ENCODE measurements at places on chromosomes 3 and 15.

DNA sequence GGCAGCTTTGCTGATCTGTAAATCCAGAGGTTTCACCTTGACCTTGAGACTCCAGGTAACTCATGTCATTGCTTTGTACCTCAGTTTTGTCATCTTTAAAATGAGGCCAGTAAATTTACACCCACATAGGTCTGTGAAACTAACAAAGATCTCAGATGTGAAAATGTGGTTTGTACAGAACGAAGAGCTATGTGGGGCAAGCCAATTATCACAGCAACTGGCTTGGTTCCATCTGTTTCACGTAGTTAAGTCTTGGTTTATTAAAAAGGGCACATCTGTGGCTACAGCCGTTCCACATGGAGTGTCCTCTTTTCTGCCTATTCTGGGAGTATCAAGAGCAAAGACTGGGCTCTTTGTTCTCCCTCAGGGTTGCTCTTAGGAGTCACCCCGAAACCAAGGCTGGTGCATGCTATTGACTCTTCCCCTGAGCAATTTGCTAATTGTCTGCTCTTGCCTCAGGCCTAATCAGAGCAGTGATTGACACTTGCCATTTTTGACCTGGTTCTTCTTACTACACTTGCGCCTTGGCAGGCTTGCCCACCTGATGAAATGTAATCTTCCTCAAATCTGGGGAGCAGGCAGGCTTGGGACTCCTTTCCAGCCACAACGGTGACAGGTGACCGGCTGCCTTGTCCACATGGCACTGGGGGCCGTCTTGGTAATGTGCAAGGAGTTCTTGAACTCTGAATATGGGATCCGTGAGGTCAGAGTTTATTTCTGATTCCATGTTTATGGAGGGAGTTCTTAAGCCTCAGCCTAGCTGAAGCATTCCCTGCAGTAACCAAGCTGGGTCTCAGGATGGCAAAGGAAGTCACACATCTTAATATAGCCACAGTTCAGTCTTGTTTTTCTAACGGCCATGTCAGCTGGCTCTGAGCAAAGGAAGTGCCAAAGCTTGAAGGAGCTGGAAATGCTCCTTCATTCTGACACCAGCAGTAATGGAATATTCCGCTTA is 40.1 kb downstream of the EAF1 start:
- DNase-seq: no peak

- DNase-seq: no peak
These were observed 80.6 kb downstream of the MYLK start for GRCh38 chr3:123803521-123803920.

DNA sequence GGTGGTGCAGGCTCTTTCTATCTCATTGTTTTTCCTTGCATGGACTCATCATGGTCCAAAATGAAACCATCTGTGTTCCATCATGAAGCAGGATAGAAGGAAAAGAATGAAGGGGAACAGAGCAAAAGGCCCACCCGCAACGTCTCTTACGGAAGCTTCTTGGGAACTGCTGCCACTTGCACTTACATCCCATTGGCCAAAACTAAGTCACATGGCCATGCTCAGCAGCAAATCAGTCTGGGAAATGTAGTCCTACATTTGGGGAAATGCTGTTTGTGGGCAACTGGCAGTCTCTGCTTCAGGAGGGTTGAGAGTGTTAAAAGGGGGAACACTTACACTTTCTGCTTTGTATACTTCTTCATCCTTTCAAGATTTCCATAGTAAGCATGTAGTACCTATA is 191.6 kb downstream of the SV2B start:
- no peak for DNase-seq

- DNase-seq: no peak
These were observed 145.9 kb downstream of the APBA2 start for GRCh38 chr15:29031502-29032228.

DNA sequence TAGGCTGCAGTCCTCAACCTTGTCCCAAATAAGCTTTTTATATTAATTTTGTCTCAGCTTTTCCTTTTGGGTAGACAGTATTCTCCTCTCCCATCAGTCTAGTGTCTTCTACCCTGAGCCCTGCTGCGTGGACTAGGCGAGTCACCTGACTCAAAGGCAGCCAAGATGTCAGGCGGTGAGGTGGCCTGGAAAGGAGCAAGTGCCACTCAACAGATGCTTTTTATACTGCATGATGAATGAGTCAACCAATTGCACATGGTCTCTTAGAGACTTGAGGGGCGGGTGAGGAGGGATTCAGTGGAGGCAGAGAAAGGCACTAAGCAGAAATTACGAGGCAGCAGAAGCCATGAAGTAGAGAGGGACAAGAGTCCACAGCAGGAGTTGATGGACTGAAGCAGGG is 95.9 kb downstream of the FRMD4B start:
- no peak for DNase-seq
